ENCODE measurements at places on chromosomes 2 and 18.

- DNase-seq: no peak
Observed at GRCh38 chr2:112156152-112156986, 18.2 kb downstream of the FBLN7 start.

GRCh38 chr2:223863491-223863890 lies 26.1 kb upstream of the AP1S3 start:
- no peak for DNase-seq

DNA sequence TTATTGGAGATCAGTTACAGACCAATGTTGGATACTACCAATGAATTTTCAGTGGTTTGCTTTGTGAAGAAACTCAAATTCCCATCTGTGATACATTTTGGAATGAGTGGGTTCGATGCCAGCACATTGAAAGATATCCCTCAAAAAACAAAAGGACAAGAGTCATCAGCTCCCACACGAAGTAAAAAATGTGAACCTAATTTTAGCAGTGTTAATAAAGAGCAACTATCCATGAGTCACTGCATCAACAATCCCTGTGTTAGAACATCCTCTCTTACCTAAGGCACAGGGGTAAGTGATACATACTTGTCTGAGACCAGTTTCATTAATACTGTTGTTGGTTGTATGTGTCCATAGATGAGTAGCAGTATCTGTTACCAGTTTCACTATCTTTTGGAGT lies 551.8 kb upstream of the SOX11 start:
- no peak for DNase-seq

- DNase-seq: peak; percentile 91
Observed at GRCh38 chr2:64859312-64860212, 129.6 kb upstream of the SLC1A4 start.

- no peak for DNase-seq
Observed at GRCh38 chr18:27549335-27550039, 364.4 kb upstream of the CHST9 start.

- no peak for DNase-seq
Observed at GRCh38 chr18:45738660-45739059, 14.7 kb downstream of the SLC14A1 start.

- DNase-seq: peak; percentile 88
Observed at GRCh38 chr2:9739531-9739964, 103.7 kb upstream of the TAF1B start.

GRCh38 chr2:33250417-33251029 lies 225.9 kb upstream of the RASGRP3 start:
- no peak for DNase-seq

GRCh38 chr2:128445523-128445900 lies 126.8 kb upstream of the HS6ST1 start:
- no peak for DNase-seq

DNA sequence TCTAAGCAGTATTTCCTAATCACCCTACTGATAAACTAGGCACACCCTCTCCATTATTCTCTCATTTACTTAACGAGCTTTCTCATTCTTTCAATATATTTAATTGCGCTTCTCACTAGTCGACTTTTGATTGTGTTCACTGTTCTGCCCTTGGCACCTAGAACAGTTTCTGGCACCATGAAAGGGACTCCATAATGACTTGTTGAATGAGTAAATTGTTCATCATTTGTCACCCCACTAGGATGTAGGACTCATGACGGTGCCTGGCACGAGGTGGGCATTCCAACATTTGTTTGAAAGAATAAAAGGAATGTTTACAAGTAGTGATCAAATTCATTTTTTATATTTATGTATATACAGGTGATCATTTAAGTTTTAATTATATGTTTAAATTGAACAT lies 123.7 kb downstream of the DIS3L2 start:
- no peak for DNase-seq

DNA sequence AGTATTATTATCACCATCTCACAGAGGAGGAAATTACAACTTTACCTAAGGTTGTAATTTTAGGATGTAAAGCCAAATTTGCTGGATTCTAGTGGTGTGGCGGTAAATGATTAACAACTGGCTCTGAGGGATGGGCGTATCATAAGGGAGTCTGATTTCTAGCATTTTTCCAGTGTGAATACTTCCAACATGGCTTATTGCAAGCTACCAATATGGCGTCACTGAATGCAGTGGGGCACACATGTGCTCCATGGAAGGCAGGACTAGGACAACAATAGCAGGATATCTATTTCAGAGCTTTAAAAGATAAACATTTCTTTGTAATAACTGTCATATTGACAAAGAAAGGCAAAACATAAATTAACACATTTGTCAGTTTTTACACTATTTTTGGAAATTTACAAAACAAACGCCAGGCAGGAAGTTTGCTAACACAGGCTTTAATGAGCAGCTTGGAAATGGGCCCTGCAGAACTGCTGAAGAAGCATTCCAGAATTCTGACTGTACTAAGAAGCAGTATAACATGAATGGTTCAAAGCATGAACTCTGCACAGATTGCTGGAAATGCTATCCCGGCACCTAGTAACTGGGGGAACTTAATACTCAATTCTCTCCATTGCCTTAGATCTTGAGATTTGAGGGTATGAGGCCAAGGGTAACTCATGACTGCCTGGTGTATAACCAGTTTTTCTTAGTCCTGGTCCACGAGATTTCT lies 439.3 kb upstream of the MAP2 start:
- DNase-seq: no peak

GRCh38 chr2:43075811-43076585 lies 150.4 kb downstream of the ZFP36L2 start:
- no peak for DNase-seq

DNA sequence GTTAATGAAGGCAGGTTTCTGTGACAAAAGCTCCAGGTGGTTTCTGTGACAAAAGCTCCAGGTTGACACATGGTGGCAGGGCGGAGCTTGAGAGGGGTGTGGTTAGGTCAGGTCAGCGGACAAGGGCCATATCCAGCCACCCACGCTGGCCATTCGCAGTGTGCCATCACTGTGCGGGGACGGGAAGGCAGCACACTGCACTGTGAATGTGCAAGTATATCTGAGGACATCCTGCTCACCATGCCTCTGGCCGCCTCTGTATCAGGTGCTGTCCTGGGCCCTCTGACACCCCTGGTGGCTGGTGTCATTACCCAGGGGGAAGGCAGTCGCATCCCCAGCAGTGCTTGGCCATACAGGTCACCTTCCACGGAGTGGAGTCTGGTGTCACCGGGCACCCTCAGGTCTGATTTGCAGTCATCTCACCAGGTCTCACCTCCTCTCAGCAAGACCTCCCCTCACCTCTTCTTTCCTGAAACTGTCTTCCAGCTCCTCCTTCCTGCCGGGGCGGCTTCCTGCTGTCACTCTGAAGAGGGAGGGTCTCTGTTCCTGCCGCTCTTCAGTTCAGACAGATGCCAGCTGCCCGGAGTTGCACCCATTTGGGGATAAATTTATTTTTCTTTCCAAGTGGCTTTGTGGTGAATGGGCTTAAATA lies 34.9 kb downstream of the CTIF start:
- no peak for DNase-seq

DNA sequence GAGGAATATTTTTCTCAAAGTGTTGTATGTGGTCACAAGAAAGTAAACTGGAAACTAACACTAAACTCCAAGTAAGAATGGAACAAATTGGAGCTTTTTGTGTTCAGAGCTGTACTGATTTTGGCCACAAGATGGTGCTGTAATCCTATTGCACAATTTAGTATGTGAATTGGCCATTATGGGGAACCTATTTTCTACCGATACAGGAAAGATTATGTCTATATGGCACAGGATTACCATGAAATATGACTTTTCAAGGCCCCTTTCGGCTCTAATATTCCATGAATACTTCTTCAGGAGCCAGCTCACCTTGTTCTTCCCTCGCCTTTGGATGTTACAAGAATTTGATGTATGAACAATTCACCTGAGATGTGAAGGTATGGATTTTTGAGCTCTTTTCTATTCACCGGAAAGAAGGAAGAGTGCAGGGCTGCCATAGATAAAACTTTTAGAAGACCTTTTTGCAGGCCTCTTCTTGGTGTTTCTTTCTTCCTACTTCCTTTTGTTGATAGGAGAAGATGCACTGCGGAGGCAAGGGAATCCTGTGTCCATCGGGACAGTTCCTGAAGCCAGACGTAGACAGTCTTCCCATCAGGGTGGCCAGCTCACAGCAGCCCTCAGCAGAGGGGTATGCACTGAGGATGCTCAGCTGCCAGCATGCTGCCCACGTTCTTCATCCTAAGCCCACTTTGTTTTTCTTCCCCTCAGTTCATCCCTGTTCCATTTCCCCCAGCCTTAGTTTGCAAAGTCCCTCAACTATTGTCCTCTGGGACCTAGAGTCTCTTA lies 13.3 kb downstream of the MRPL44 start:
- DNase-seq: no peak

- DNase-seq: no peak
Observed at GRCh38 chr2:221929259-221929658, 357.2 kb upstream of the EPHA4 start.

DNA sequence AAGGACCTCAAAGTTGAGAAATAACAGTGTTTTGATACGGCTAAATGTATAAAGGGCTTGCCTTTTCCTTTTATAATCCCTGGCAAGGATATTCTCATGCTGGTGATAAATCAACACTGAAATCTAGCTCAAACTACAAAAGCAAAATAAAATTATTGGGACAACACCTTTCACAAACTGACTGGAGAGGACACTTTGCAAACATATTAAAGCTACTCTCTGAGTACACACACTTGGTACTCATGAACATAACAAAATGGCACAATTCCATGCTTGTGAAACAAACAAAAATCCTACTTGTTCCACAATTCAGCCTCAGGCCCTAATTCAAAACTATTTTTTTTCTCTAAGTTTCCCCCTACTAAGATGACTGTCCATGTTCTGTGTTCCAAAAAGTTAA lies 305.8 kb downstream of the ETAA1 start:
- DNase-seq: no peak

DNA sequence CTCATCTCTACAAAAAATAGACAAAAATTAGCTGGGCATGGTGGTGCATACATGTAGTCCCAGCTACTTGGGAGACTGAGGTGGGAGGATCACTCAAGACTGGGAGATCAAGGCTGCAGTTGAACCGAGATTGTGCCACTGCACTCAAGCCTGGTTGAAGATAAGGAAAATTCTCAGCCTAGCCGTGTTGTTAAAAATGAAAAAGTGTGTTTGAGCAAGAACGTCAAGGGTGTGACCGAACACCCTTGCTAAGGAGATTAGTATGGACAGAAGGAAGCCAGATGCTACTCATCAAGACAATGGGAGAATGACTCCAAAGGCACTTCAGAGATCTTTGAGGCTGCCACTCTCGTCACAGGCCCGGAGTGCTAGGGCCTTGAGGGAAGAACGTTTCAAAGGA lies 70.0 kb upstream of the NDUFV2 start:
- DNase-seq: no peak

- DNase-seq: no peak
Observed at GRCh38 chr18:2641638-2642037, 13.9 kb upstream of the SMCHD1 start.

- no peak for DNase-seq
Observed at GRCh38 chr18:27540111-27540510, 355.0 kb upstream of the CHST9 start.

- no peak for DNase-seq
Observed at GRCh38 chr2:126864861-126865260, 33.8 kb upstream of the TEX51 start.

GRCh38 chr2:191029280-191029950 lies 15.4 kb upstream of the STAT1 start:
- DNase-seq: no peak

- DNase-seq: no peak
Observed at GRCh38 chr18:24315170-24315569, 82.5 kb downstream of the OSBPL1A start.

DNA sequence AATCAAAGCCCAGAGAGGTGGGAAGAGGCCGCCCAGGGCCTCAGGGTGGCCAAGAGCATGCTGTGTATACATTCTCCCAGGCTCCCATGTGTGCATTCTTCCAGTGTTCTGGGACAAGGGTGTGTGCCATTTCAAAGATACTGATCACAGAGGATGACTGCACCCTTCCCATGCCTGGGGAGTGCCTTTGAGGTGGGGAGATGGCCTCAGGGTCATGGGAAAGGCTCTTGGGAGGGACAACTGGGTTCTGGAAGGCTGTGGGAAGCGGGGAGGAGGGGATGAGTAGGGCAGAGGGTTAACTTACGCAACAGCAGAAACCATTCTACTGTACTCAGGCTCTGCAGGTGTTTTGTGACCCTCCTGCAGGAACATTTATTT lies 40.9 kb downstream of the KLHL29 start:
- DNase-seq: no peak
